ENCODE measurements at places on chromosomes 6 and 20.

DNA sequence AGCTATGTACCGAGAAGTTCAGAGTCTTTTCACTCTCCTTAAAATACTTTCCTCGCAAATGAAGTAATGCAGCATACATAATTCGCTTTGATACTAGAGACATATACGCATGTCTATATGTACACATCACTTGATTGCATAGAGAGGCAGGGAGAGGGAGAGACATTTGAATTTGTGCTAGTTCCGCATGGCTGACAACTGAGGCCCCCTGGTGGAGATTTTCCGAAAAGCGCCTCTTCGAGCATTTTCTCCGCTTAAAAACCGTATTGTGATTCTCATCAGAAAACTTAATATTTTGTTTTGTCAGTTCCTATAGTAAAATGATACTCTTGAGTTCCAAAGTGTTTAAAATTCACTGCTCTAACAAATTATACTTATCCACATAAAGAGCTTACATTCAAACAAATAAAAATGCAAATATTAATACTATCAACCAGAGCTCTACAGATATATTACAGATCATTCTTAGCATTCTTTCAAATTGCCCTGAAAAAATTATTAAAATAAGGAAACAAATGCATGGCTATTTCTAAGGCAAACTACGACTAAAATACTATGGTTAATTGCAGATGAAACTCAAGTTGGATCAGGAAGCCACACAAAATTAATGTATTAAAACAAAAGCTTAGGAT lies 637 bp downstream of the MYLK4 start:
- DNase-seq, result no peak

DNA sequence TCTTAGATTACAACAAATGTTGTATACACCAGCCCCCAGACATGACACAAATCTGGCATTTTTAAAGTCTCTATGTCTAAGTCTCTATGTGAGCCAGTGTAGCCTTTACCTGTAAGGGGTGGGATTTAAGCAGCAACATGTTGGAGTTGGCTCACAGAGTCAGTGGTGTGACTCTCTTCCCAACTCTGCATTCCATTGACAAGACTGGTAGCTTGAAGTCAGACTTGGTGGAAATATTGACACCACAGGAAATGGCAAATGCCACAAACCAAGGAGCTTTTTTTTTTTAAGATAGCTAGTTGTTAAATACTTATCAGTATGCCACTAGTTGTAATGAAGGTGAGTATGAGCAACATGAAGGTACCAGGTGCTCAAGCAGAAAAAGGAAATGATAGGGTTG lies 103.1 kb upstream of the SMLR1 start:
- DNase-seq, result no peak

DNA sequence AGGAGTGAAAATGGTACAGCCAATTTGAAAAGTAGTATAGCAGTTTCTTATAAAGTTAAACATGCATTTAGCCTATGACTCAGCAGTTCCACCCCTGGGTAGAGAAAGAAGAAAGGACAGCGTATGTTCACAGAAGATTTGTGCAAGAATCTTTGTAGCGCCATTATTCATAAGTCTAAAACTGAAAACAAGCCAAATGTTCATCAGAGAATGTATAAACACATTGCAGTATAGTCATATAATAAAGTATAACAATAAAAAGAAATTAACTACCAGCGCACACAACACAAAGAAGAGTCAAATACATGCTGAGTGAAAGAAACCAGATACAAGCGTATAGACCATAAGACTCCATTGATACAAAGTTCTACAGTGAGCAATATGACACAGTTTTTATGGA lies 294.0 kb downstream of the SAMD5 start:
- DNase-seq, result no peak

DNA sequence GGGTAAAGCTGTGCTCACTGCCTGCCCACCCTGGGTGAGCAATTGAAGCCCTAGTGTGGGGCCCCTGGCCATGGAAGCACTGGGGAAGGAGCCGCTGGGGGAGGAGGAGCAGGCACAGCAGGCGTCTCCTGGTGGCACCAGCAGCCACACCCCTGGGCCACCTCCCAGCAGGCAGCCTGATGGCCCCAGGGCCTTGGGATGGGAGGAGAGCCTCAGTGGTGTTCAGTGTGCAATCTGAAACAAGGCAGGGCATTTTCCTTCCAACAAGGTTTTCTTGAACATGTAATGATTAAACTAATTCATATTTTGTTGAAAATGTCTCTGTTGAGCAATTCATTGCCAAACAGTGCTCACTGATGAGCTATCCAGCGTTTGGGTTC lies 151.0 kb downstream of the ZDHHC14 start:
- DNase-seq, result no peak

DNA sequence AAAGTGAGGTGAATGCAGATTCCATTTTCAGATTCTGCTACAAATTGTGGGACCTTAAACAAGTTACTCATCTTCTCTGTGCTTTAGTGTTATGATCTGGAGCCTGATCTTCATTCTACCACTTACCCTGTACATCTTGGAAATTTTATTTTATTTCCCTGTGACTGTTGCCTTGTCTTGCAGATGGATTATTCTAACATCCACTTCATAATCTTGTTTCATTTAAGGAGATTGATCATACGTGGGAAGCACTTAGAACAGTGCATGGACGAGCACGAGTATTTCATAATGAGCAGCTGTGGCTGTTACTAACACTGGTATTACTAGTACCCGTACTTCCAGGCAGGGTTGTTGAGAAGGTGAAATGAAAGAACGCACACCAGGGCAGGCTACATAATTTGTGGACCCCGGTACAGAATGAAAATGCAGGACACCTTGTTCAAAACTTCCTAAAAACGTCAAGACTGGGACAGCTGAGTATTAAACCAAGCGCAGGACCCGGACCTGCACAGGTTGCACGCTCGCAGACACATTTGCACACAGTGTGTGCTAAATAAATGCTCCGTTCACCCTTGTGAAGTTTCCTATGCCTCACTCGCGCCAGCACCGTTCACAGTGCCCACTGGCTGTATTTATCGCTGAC lies 535 bp upstream of the CCDC170 start:
- no peak for DNase-seq
